ENCODE measurements at places on chromosomes 12 and 14.
A peak's percentile ranks its signal among the peaks of the same experiment; 100 is the strongest.

DNA sequence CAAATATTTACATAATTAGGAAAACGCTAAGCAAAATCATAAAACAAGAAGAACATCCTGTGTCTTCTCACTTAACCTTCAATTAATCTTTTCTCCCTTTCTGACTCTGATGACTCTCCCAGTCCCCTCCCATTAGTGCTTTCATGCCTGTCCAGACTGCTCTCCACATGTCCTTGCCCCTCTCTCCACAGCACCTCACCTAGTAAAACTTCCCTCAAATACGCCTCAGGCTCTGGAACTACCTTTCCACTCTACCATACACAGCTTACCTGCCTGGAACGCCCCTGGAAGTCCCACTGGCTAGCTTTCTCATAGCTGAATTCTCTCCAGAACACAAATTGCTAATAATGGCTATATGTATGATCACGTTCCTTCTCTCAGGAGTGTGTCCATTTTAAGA lies 44.7 kb downstream of the SLC5A8 start:
- DNase-seq: no peak

GRCh38 chr14:49893309-49894213 lies 679 bp downstream of the ARF6 start:
- no peak for DNase-seq

DNA sequence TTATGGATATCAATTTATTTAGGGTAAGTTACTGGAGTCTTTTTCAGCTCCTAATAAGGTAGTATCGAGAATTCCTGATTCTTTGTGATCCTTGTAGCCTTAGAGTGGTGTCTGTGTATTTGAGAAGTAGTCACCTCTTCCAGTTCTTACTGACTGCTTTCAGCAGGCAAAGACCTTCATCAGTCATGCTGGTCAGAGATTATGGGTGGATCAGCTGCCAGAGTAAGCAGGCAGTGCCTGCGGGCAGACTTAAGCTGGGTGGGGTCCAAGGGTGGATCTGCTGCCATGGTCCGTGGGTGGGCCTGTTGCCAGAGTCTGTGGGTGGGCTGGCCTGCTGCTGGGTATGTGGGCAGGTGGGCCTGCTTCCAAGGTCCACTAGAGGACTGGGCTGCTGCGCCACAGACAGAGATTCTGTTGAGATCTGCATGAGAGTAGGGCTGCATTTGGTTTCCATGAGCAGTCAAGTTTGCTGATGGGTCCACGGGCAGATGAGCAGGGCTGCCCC lies 188.7 kb downstream of the ANO2 start:
- no peak for DNase-seq

DNA sequence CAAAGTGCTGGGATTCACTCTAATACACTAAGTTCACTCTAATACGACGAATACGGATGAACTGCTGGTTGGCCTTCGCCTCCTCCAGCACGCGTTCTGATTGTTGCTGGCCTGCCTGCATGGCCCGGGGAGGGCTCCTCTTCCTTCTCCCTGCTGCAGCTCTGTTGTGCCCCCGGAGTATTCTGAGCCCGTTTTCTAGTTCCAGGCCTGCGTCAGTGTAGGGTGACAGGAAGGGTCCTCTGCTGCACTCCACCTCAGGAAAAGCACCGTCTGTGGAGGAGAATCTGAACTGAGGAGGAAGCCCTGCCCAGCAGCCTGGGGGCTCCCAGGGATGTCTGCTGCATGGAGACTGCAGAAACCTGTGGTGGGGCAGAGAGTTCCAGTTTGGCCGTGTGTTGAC lies 44.4 kb downstream of the DDX51 start:
- no peak for DNase-seq

DNA sequence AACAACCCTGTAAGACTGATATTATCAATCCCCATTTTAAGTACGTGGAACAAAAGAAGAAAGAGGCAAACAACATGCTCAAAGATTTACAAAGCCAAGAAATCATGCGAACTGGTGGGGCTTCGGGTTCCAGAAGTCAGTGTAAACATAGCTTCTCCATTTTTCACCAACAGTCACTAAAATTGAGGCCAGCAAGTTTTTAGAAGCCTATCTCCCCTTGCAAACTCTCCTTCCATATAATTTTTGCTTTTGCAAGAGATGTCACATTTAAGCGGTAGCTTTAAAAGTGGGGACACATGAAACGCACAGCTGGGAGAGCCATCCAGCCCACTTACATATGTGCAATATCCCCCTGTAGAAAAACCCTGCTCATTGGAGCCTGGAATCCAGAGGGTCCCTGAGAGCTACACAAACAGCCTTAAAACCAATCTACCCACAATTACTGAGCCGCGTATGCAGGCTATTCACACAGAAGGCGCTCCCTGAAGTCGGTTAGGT lies 797 bp downstream of the SLC11A2 start:
- peak; percentile 34 for DNase-seq

DNA sequence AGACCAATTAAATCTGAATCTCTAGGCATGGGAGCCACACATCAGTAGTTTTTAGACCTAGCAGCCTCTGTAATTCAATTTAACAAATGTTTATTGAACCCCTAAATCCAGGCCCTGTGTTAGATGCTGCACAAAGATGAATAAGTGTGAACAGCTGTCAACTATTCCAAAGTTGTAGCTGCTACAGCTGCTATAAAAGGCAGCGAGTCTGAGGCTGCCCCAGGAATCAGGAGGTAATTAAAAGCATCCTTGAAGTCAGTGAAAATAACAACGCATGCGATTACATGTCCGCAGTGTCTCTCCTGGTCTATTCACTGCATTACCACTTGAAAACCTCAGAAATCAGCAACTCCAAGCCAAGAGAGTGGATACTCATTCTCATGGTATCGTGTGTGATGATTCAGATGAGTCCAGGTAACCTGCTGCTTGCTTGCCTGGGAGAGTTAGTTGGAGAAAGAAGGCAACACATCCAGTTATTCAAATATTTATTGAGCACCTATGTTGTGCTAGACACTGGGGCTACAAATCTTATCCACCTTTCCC lies 34.9 kb upstream of the DDHD1 start:
- no peak for DNase-seq
